ENCODE measurements at places on chromosomes 11 and 22. TPM values are rescaled to one million over a fixed set of nuclear protein-coding genes. Genes with fewer than 3 reads are reported as not detected.

Gene FANCF
- 7.5 TPM for total RNA-seq

- DNase-seq, result no peak
Observed at GRCh38 chr11:16317712-16318111, 38.6 kb downstream of the SOX6 start.

Gene TBX10
- total RNA-seq, result not detected

Gene PKDREJ
- total RNA-seq, result 2.4 TPM

DNA sequence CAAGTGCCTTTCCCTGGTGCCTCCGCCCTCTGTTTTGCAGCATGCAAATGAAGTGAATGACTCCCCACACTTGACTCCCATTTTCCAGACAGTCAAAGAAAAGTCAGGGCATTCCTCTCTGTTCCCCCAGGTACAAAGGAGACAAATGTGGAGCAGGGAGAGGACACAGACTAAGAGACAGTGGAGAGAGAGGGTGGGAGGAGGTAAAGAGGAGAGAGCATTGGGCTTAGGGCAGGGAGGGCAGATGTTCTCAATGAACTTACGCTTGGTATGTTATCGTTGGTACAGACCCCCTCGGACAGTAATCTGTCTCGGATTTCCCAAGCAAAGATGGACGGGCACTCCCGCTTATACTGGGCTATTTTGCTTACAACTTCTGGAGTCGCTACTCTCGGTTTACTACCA is 9.8 kb downstream of the PAX6 start:
- no peak for DNase-seq

Gene GAS2L1
- 1.7 TPM for total RNA-seq
